ENCODE measurements at places on chromosomes 6 and 20. TPM values are rescaled to one million over a fixed set of nuclear protein-coding genes. Genes with fewer than 3 reads are reported as not detected.

C20orf204 gene
- total RNA-seq, result 0.88 TPM

LIN28B gene
- not detected for total RNA-seq

SLC35F1 gene
- total RNA-seq, result not detected

SLCO4A1 gene
- 13.7 TPM for total RNA-seq

SLC22A2 gene
- not detected for total RNA-seq
